Stimulated activated CD4-positive, alpha-beta T cell treated with anti-CD3 and anti-CD28 coated beads, TNF-alpha, amount 100 ng/mL, for 24 hours (primary cell): ENCODE measurements at places on chromosomes 16 and 17.
A peak's percentile ranks its signal among the peaks of the same experiment; 100 is the strongest.

DNA sequence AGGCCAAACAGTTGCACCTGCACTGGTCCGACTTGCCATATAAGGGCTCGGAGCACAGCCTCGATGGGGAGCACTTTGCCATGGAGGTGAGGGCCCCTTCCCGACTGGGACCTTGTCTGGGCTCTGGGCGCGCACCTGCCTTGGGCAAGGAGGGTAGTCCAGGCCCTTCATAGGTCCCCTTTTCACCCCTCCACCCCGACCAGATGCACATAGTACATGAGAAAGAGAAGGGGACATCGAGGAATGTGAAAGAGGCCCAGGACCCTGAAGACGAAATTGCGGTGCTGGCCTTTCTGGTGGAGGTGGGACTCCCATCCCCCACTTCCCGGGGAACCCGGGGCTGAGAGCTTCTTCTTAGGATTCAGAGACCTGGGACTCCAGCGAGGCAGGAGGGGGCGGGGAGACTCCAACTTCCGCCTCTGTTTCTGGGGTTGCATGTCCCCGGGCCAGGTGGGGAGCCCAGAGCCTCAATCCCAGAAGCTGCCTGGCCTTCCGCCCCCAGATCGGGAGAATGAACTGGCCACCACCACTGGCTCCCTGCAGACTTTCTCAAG lies 7.8 kb downstream of the CA4 start:
- DNase-seq = no peak

GRCh38 chr16:68347605-68348004 lies 36.8 kb downstream of the PRMT7 start:
- DNase-seq = no peak

- no peak for DNase-seq
Measured at GRCh38 chr16:52469775-52470174, 77.2 kb downstream of the TOX3 start.

DNA sequence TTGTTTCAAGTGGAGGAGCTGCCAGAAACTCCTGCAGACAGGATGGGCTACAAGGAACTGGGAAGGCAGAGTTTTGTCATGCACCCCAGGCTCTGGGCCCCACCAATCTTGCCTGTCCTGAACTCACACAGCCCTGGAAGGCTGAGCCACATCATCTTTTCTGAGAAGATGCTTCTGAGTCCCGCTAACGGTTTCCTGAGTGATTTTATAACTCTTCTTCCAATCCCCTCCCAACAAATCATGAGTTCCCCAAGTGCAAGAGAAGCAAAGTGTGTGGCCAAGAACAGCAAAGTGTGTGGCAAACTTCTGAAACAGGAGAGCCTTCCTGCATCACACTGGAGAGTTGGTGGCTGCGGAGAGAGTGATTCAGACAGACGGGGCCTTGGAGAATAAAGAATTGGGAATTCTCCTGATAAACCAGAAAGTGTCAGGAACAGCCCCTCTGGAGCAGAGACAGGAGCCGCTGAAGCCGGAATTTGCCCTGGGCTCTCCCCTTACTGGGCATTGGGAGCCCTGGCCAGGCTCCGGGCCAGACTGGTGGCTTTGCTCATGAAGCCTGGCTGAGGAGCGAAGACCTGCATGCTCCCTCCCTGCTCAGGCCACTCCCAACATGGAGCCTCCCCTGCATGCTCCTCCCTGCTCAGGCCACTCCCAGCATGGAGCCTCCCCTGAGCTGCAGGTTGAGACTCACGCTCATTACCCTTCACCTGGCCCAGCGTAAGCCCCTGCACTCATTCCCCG lies 47.2 kb downstream of the PITPNM3 start:
- DNase-seq = no peak

GRCh38 chr17:37489197-37490001 lies at the start of gene DUSP14:
Gene DUSP14 (plus strand): TSS chr17:37489891. CDS start chr17:37512273, 22,382 bp downstream.
- peak; percentile 52 for DNase-seq

GRCh38 chr17:54518706-54519105 lies 381.9 kb upstream of the TOM1L1 start:
- DNase-seq = no peak

GRCh38 chr16:86300746-86301481 lies 209.4 kb upstream of the FOXF1 start:
- DNase-seq = no peak

DNA sequence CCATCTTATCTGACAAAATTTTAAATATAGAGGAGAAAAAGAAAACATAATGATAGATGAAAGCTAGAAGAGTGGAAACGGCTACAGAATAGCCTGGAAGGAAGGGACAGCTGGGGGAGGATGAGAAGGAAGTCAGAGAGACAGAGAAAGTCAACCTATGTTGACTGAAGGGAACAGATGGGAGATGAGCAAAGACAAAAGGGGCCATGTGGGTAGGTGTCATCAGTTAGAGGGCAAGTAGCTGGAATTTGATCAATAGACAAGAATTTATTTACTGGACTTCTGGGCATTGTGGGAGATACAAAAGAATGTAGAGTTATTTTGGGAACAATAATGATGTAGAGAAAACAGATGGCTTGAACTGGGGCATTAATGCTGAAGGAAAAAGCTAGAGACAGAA lies 194.4 kb downstream of the ANKFN1 start:
- DNase-seq = no peak

DNA sequence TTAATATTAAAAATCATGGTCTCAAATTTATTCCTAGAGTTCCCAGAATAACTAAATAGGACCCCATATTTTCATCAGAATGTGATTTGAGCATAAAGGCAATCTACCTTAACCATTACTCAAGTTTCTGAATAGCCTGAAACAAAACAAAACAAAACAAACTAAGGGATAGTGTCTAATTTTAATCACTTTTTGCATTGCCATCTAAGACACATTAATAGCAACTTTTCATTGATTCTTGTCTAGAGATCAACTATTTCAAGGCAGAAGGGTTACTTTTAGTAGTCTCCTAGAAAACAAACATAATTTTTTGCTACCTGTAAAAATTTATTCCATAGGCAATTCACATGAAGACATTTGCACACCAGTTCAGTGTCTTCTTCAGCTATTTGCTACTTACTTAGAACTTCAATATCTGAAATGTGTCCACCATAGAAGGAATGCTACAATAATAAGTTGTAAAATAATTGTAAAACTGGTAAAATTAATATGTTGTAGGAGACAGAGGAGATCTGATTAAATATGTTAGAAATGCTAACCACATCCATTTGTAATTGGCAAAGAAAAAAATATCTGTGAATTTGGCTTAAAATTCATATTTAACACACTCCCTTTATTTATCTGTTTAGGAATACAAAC lies 94.7 kb downstream of the SKAP1 start:
- DNase-seq = no peak

DNA sequence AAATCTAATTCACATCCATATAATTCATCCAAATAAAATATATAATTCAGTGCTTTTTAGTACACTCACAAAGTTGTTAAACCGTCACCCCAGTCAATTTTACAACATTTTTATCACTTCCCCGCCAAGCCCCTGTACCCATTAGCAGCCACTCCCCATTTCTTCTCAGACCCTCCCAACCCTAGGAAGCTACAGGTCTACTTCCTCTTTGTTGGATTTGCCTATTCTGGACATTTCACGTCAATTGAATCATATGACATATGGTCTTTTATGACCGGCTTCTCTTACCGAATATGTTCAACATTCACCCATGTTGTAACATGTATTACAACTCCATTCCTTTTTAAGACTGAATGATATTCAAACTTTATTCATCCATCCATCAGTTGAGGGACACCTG lies 19.9 kb upstream of the MLKL start:
- no peak for DNase-seq

- no peak for DNase-seq
Measured at GRCh38 chr16:69241926-69242325, 55.0 kb downstream of the SNTB2 start.

- DNase-seq = peak; percentile 32
Measured at GRCh38 chr17:63998050-63998720, at the start of gene PRR29. Gene PRR29 (plus strand): TSS chr17:63998351. CDS start chr17:63998365, 14 bp downstream.

DNA sequence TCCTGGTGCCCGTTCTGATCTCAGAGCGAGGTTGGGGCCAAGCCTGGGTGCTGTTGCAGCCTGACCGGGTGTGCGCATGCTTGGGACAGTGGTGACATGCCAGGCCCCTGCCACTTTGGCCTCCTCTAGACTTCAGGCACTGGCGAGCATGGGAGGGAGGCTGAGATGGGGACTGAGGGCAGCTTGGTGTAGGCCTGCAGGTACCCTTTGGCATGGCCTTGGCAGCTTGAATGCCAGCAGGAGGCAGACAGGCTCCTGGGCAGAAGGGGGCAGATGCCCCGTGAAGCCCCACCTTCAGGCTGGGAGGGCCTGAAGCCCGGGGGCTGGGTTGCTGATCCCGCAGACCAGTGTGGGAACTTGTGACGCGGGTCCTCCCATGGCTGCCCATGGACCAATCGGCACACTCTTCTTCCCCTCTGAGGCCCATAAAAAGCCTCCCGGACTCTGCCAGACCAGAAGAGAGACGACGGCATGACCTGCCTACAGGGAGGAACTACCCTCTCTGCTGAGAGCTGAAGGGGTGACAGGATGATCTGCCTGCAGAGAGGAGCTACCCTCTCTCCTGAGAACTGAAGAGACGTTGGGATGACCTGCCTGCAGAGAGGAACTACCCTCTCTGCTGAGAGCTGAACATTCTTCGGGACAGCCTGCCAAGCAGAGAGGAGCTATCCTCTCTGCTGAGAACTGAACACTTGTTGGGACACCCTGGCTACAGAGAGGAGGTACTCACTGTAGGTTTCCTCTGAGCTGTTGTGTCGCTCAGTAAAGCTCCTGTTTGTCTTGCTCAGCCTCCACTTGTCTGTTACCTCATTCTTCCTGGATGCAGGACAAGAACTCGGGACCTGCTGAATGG lies 17.5 kb downstream of the RHOT1 start:
- no peak for DNase-seq

DNA sequence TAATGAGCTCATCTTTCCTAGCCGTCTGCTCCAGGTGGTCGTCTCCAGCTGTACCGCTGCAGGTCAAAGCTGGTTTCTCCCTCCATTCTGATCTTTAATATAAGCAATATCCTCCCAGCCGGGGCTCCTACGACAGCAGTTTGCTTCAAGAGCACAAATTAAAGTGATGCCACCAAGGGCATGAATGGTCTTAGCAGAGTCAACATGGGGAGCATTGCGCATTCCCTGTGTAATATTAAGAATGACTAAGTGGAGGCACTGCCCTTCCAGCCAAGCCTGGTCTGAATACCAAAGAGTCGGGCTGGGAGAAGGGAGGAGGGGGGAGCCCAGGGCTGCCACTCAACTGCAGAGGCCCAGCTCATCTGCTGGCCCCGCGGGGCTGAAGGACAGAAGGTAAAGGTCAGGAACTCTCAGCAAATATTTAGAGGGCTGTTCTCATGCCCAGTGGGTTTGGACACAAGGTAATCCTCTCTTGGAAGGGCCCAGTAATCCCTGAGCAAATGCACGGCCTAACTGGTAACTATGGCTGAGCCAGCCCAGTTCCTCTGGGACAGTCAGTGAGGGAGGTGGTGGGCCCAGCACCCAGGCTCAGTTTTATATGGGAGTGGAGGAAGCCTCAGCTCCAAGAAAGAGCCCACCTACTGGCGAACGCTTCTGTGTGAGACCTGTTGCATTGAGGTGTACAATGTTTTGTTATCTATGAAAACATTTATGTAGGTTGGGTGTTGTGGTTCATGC lies 121.2 kb downstream of the IRX3 start:
- DNase-seq = no peak

GRCh38 chr17:55434721-55435120 lies 13.1 kb upstream of the MMD start:
- no peak for DNase-seq

GRCh38 chr17:82893779-82894178 lies 54.0 kb upstream of the ZNF750 start:
- no peak for DNase-seq

GRCh38 chr17:58172369-58173071 lies 5.7 kb downstream of the OR4D2 start:
- no peak for DNase-seq

DNA sequence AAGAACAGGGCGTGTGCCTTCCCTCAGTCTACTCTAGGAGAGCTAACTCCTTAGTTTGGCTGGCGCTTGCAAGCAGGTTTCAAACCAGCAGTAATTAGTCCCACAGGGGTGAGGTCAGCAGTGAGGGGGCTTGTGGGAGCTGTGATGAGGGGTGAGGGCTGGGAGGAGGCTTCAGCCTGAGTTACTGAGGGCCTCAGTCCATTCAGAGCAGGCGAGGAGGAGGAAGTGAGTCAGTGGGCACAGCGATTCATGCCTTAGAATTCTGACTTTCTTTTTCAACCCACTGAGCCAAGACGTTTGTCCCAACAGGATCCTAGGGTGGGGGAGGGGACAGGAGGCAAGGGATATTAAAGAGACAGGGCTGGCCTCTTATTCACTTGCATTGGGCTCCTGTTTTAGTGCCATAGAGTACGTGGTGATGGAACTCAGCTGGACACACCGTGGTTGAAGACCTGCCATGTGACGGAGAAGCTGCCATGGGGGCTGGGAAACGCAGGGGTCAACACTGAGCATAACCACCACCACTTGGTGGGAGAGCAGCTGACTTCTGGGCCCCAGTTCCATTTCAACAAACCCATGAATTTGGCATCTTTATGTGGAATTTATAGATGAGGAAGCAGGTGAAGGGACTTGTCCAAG lies 8.3 kb upstream of the ITGA3 start:
- DNase-seq = no peak

DNA sequence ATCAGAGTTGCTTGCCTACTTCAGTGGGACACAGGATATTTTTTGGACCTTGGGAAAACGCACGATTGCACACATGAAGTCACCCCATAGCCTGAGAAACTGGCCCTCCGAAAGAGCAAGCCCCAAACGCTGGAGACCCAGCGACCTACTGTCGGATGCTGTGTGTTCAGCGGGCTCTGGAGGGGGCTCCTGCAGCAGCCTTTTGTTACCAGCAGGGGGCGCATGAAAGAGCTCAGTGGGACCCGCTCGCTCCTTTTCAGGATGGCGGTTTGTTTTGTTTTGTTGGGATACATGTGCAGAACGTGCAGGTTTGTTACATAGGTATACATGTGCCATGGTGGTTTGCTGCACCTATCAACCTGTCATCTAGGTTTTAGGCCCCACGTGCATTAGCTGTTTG lies 28.4 kb downstream of the MYH3 start:
- no peak for DNase-seq

GRCh38 chr16:54901606-54902005 lies 29.1 kb upstream of the IRX5 start:
- DNase-seq = no peak

- DNase-seq = no peak
Measured at GRCh38 chr16:79415983-79416640, 184.4 kb downstream of the MAF start.

- DNase-seq = no peak
Measured at GRCh38 chr16:84795329-84796053, 24.3 kb upstream of the CRISPLD2 start.

- DNase-seq = peak; percentile 94
Measured at GRCh38 chr16:84144859-84145639, at the start of the genes DNAAF1 and HSDL1. Gene DNAAF1 (plus strand): TSS chr16:84145308. CDS start chr16:84145441, 133 bp downstream. Gene HSDL1 (minus strand): TSS chr16:84145177. CDS start chr16:84131321, 13,856 bp downstream.

- no peak for DNase-seq
Measured at GRCh38 chr16:67893743-67894399, 817 bp downstream of the PSKH1 start.
